ENCODE measurements at places on chromosomes 12 and 14.

DNA sequence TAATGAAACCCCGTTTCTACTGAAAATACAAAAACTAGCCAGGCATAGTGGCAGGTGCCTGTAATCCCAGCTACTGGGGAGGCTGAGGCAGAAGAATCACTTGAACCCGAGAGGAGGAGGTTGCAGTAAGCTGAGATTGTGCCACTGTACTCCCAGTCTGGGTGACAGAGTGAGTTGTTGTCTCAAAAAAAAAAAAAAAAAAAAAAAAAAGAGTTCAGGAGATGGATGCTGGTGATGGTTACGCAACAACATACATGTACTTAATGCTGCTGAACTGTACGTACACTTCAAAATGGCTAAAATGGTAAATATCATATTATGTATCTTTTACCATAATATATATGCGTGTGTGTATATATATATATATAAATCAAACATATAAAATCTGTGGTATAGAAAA lies 29.0 kb downstream of the ACTN1 start:
- DNase-seq = no peak

GRCh38 chr12:56991319-56992246 lies 14.8 kb downstream of the ZBTB39 start:
- DNase-seq = no peak

GRCh38 chr14:22898302-22899090 lies 15.5 kb downstream of the REM2 start:
- DNase-seq = no peak

DNA sequence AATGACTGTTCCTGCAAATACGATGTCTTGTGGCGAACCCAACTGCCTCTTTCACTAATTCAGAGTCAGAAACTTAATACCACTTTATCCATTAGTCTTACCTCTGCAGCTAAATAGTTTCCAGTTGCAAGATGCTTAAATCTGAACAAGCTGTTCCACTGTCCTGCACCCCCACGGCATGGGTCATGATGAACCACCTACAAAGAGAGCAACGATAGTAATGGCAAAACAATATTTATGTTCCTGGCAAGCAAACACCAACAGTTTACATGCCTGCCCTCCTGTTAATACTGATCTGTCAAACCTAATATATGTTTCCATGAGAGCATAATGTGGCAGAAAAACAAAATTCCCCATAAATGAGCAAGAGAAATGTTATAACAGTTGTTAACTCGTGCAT lies 121.9 kb downstream of the ITPR2 start:
- no peak for DNase-seq

DNA sequence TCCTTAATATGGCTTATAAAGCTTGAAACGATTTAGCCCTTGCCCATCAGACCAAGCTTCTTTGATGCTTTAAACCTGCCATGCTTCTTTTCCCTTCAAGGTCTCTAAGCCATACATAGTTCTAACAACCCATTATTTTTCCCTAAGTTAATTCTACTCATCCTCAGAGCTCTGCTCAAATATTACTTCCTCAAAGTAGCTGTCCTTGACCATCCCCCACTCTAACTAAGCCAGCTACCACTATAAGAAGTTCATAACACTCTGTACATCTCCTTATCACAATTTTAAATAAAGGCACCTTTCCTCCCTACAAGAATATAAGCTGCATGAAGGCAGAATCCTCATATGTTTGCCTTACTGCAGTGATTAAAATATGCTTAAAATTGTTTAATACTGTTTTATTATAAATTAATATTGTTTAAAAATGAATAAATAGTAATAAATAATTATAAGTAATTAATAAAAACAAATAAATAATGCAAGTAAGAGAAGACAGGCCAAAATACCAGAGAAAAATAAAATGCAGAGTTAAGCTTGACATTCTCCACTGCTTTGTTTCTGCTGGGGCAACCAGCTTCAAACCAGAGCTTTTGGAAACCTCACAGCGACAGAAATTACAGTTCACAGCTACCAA lies 76.8 kb downstream of the NUMB start:
- no peak for DNase-seq

DNA sequence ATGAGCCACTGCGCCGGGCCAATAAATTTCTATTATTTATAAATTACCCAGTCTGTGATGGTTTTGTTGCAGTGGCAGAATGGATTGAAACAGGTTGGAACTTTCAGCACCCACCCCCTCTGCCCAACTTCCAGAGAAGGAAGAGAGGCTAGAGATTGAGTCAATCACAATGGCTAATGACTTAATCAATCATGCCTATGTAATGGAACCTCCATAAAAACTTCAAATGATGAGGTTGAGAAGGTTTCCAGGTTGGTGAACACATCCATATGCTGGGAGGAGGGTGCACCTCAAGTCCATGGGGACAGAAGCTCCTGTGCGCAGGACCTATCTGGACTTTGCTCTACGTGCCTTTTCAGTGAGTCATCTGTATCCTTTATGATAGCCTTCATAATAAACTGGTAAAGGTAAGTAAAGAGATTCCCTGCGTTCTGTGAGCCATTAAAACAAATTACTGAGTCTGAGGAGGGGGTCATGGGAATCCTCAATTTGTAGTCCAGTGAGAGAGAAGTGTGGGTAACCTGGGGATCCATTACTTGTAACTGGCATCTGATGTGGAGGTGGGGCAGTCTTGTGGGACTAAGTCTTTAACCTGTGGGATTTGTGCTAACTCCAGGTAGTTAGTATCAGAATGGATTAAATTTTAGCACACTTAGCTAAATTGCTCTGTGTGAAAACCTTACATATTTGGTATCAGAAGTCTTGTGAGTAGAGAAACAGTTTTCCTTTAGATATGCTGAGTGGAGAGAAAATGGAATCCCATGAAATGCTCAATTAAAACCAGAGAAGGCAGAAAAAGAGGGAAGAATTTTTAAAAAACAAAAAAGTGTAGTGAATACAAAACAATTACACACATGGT lies 11.7 kb upstream of the NGDN start:
- no peak for DNase-seq

DNA sequence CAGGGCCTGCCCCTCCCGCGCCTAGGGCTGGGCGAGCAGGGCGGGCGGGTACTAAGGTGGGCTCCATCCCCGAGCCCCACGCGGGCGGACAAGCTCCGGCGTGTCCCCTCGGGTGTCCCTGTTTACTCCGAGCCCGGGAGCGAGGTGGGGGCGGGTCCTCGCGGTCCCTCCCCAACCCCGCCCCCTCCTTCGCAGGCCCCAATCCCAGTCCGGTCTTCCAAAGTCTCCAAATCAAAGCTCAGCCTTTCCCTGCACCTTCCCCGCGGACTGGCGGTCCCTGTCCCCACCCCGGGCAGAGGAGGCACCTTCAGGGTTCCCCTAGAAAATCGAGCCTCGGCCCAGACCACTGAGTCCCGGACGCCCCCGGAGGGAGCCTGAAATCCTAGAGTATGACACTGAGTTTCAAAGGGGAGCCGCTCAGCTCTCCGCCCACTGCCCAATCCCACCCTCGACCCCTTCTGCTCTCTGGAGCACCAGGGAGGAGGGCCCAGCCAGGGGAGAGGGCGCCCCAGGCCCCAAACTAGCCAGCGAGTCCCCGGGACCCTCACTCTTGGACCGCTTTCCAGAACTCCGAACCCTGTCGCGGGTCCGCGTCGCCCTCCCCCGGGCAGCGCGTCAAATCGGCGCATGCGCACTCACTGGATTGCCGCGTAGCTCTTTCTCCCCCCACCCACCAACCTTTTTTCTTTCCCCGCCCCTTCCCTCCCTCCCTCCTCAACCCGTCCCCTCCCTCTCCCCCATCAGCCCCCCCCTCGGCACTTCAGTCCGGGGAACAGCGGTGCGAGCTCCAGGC lies at the start of gene LRP1:
LRP1 (plus strand) TSS at position 758 of the 793 bp plus-strand sequence. CDS start 482 bp downstream, outside the sequence.
- DNase-seq = peak; percentile 57

GRCh38 chr14:63375769-63376168 lies 57.0 kb upstream of the GPHB5 start:
- DNase-seq = no peak

- no peak for DNase-seq
Observed at GRCh38 chr12:26627335-26627734, 205.7 kb downstream of the ITPR2 start.

DNA sequence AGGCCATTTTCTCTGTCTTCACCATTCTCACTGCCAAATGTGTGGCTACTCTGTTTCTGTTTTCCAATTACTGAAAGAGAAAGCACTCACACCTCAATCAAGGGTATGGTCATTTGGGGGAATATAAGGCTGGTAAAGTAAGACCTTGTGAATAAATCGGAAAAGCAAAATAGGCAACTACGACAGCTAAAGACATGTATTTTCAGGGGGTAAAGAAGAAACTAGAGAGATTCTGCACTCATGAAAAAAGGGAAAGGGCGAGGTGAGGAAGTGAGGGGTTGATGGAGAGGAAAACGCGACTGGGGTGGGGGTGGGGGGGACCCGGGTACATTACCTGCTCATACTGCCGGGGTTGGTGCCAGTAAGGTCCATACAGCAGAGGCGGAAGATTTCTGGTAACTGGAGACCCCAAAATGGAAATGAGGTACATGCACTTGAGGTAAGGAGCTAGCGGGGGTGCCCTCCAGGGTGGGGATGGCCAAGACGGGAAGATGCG lies 19.3 kb downstream of the CHD8 start:
- no peak for DNase-seq

GRCh38 chr14:93430315-93431035 lies at the start of gene UNC79:
TSS of gene UNC79 (plus strand) at chr14:93430939. CDS start at chr14:93431030, 91 bp downstream.
- no peak for DNase-seq

- no peak for DNase-seq
Observed at GRCh38 chr14:67837011-67837624, 17.5 kb downstream of the RAD51B start.

DNA sequence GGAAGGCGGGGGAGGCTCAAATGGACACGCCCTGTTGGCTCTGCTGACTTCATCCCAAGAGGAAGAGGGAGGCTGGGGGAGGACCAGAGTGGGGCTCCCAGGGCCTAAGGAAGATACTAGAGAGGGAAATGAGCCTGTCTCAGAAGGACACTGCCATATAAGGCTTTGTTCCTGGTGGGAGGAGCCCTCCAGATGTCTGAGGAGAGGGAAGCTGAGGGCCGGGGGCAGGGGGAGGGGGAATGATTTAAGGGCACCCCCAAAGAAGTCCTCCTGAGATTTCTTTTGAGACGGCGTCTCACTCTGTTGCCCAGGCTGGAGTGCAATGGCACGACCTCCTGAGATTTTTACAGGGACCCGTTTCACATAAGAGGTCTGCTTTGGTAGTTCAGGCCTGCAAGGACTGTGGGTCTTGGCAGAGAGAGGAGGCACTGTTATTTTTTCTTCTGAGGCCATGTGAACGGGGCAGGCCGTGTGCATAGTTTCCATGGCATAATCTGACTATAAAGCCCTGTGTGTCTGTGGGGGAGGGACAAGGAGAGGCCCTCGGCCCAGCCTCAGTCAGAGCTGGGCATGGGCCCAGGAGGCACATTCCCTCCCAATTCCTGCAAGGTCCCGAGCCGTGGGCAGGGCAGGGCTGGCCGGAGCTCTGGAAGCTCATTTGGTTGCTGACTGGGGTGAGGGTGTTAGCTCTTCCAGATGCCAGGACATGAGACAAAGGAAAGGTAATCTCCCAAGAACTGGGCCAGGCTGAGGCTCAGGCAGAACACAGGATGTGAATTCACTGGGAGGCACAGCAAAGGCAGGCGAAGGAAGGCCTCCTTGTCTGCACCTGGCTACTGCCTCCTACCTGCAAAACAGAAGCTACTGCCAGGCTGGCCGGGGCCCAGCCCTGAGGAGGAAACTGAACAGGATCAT lies 22.2 kb upstream of the PLEKHG3 start:
- DNase-seq = no peak

GRCh38 chr12:6465467-6466183 lies 4.9 kb downstream of the VAMP1 start:
- DNase-seq = no peak
